ENCODE measurements at places on chromosomes 6 and 20. TPM values are rescaled to one million over a fixed set of nuclear protein-coding genes. Genes with fewer than 3 reads are reported as not detected.

Gene GJA1
- total RNA-seq: 99.1 TPM

- H3K27ac ChIP-seq: peak within 1 kb of the TSS; percentile 76
- H3K27me3 ChIP-seq: no peaks in the 10 kb centered on the region
- H3K36me3 ChIP-seq: peaks cover 8% of the 10 kb centered on the region
- peak; percentile 72 for DNase-seq
- peaks cover 34% of the 10 kb centered on the region for H3K4me1 ChIP-seq
Measured at GRCh38 chr20:35171753-35172433, at the start of gene PROCR. Gene PROCR (plus strand): TSS chr20:35172072. CDS start chr20:35172155, 83 bp downstream.

Gene ABHD16B
- total RNA-seq: not detected

DNA sequence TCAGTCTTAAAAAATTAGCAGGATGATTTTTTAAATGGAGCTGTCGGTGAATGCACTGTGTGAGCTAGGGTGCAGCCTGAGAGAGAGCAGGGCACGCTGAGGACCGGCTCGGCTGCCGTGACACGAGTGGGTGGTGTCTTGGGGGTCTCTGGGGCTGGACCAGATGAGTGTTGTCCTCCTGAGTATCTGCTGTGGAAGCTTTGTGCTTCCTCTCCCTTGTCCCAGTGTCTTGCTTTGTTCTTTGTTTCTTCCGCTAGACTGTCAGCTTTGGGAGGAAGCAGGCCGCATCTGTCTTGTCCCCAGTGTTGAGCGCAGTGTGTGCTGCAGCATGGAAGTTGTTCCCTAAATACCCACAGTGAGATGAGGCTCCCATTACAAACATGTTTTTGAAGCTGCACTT is 89.4 kb downstream of the RTN4IP1 start:
- H3K4me1 ChIP-seq: no peaks in the 10 kb centered on the region
- H3K36me3 ChIP-seq: peaks cover 3% of the 10 kb centered on the region
- DNase-seq: no peak
- no peak overlapping the region for H3K4me3 ChIP-seq

- peaks cover 22% of the 10 kb centered on the region for H3K27me3 ChIP-seq
- no peak for DNase-seq
- no peak overlapping the region for H3K27ac ChIP-seq
- H3K4me3 ChIP-seq: peak overlapping the region; percentile 55
- peaks cover 43% of the 10 kb centered on the region for H3K4me1 ChIP-seq
- peaks cover 52% of the 10 kb centered on the region for H3K36me3 ChIP-seq
Measured at GRCh38 chr20:3751305-3751674, 16.3 kb downstream of the ADISSP start.

Gene RPL7L1
- total RNA-seq: 7.2 TPM

DNA sequence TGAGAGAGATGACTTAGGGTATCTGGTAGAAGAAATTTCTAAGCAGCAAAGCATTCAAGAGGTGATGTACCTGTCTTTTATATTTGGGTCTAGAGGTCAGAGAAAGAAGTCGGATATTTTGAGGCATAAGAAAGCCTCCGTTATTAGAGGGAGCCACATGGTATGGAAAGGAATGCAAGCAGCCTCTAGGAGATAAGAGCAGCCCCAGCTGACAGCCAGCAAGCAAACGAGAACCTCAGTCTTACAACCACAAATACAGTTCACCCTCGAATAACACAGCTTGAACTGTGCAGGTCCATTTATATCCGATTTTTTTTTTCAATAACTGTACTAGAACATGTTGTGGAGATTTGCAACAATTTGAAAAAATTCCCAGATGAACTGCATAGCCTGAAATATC is 190.7 kb upstream of the VGLL2 start:
- no peak overlapping the region for H3K4me3 ChIP-seq
- no peaks in the 10 kb centered on the region for H3K4me1 ChIP-seq
- H3K27ac ChIP-seq: no peak overlapping the region
- H3K36me3 ChIP-seq: no peaks in the 10 kb centered on the region

DNA sequence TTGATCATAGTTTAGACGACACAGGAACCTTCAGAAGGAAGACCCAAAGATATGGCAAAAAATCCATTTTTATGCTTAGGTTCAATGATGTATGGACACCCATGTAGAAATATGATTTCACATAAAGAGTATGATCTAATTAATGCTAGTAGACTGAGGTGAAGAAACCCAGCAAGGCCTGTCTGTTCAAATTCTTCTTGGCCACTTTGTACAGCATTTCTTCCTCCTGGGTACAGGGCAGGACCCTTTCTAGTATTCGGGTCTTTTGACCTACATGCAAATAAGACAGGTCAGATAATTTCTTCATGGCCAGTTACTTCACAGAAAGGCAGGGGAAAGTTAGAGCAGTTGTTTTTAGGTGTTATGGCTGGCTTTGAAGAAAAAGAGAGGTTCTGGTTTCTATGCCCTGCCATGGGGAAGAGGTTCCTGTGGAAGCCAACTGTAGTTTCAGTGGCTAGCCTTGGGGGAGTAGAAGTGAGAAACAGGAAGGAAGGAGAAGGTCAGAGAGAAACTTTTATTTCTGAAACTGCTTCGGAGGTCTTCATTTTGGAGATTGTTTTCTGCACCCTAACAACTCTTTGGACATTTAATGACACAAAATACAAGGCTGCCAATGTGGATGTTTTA is 208.3 kb downstream of the PTPRK start:
- H3K36me3 ChIP-seq: no peaks in the 10 kb centered on the region
- H3K4me1 ChIP-seq: no peaks in the 10 kb centered on the region
- H3K27me3 ChIP-seq: no peaks in the 10 kb centered on the region
- no peak overlapping the region for H3K4me3 ChIP-seq
- DNase-seq: no peak

- H3K4me3 ChIP-seq: peak overlapping the region; percentile 90
- H3K36me3 ChIP-seq: peaks cover 28% of the 10 kb centered on the region
- H3K27ac ChIP-seq: no peak overlapping the region
- DNase-seq: no peak
- H3K27me3 ChIP-seq: no peaks in the 10 kb centered on the region
- peaks cover 72% of the 10 kb centered on the region for H3K4me1 ChIP-seq
Measured at GRCh38 chr6:137870744-137871247, 3.7 kb downstream of the TNFAIP3 start.

GRCh38 chr6:167762259-167762962 is 64.3 kb upstream of the AFDN start:
- H3K27me3 ChIP-seq: no peaks in the 10 kb centered on the region
- no peak for DNase-seq
- peak overlapping the region; percentile 74 for H3K27ac ChIP-seq

GRCh38 chr6:63425493-63425892 is 105.7 kb upstream of the LGSN start:
- no peak overlapping the region for H3K4me3 ChIP-seq
- no peaks in the 10 kb centered on the region for H3K4me1 ChIP-seq
- no peaks in the 10 kb centered on the region for H3K36me3 ChIP-seq
- H3K27me3 ChIP-seq: no peaks in the 10 kb centered on the region
- no peak overlapping the region for H3K27ac ChIP-seq
- no peak for DNase-seq

DNA sequence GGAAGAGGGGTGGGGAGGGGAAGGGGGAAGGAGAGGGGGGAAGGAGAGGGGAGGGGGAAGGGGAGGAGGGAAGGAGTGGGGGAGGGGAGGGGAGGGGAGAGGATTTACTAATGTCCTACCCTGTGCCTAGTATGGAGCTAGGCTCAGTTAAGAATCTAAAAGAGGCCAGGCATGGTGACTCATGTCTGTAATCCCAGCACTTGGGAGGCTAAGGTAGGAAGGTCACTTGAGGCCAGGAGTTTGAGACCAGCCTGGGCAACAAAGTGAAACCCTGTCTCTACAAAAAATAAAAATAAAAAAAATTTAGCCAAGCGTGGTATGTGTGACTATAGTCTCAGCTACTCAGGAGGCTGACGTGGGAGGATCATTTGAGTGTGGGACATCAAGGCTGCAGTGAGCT is 13.0 kb downstream of the UBE2J1 start:
- peaks cover 2% of the 10 kb centered on the region for H3K4me1 ChIP-seq
- H3K4me3 ChIP-seq: no peak overlapping the region
- peaks cover 78% of the 10 kb centered on the region for H3K36me3 ChIP-seq
- no peak overlapping the region for H3K27ac ChIP-seq
- DNase-seq: no peak

DNA sequence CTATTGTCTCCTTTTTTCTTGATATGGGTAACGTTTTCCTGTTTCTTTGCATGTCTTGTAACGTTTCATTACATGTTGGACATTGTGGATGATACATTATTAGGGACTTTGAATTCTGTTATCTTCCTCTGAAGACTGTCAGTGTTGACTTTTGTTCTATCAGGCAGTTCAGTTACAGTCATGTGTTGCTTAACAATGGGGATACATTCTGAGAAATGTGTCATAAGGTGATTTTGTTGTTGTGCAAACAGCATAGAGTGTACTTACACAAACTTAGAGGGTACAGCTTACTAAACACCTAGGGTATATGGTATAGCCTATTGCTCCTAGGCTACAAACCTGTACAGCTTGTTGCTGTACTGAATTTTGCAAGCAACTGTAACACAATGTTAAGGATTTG is 64.7 kb downstream of the AK9 start:
- no peaks in the 10 kb centered on the region for H3K27me3 ChIP-seq
- H3K36me3 ChIP-seq: peaks cover under 1% of the 10 kb centered on the region
- H3K4me3 ChIP-seq: no peak overlapping the region
- no peaks in the 10 kb centered on the region for H3K4me1 ChIP-seq
- no peak for DNase-seq

DNA sequence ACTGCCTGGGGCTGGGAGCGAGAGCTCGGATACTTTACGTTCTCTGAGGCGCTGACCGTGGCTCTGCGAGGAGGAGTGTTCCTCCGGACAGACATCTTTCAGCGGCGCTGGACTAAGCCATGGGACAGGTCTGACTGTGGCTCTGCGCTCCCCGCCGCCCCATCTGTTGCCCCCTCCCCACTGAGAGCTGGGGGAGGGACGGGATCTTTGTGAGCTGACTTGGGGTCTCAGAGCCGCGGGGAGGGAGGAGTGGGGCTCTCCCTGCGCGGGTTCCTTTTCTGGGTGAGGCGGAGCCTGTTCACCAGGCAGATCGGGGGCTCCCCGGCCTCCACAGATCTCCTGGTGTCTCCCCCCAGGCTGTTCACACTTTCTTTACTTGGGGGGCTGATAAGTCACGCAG is 11.3 kb upstream of the GATA5 start:
- H3K36me3 ChIP-seq: no peaks in the 10 kb centered on the region
- peak overlapping the region; percentile 79 for H3K27ac ChIP-seq
- no peak overlapping the region for H3K4me3 ChIP-seq

GRCh38 chr6:38512211-38512610 is 127.5 kb downstream of the BTBD9 start:
- H3K4me1 ChIP-seq: peaks cover 10% of the 10 kb centered on the region
- H3K4me3 ChIP-seq: no peak overlapping the region
- DNase-seq: no peak
- no peaks in the 10 kb centered on the region for H3K27me3 ChIP-seq

Gene SLC17A3
- total RNA-seq: not detected

GRCh38 chr6:111685058-111685457 is 79.4 kb upstream of the TRAF3IP2 start:
- no peak overlapping the region for H3K4me3 ChIP-seq
- H3K36me3 ChIP-seq: peaks cover 7% of the 10 kb centered on the region
- peaks cover 6% of the 10 kb centered on the region for H3K4me1 ChIP-seq
- no peak overlapping the region for H3K27ac ChIP-seq
- H3K27me3 ChIP-seq: no peaks in the 10 kb centered on the region

Gene CRYBG1
- total RNA-seq: 6.4 TPM

Gene THEMIS
- 1.3 TPM for total RNA-seq

DNA sequence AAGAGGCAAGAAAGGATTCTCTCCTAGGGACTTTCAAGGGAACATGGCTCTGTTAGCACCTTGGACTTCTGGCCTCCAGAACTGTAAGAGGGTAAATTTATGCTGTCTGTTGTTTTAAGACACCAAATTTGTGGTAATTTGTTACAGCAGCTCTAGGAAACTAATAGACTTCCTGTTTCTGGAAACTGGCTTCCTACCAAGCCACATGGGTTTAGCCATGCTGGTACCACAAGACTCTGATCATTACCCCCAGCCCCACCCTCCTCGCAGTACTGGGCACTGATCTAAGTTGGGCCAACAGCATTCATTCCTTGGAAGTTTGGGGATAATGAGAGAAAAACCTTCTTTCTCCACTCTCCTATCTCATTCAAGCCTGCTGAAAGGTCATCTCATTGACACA is 109.5 kb upstream of the SMLR1 start:
- H3K4me1 ChIP-seq: peaks cover 22% of the 10 kb centered on the region
- H3K4me3 ChIP-seq: no peak overlapping the region
- no peaks in the 10 kb centered on the region for H3K27me3 ChIP-seq
- no peaks in the 10 kb centered on the region for H3K36me3 ChIP-seq
- H3K27ac ChIP-seq: no peak overlapping the region

GRCh38 chr6:39892490-39893129 is 41.7 kb downstream of the MOCS1 start:
- no peak overlapping the region for H3K27ac ChIP-seq
- peaks cover 9% of the 10 kb centered on the region for H3K4me1 ChIP-seq
- DNase-seq: peak; percentile 74
- H3K27me3 ChIP-seq: no peaks in the 10 kb centered on the region

DNA sequence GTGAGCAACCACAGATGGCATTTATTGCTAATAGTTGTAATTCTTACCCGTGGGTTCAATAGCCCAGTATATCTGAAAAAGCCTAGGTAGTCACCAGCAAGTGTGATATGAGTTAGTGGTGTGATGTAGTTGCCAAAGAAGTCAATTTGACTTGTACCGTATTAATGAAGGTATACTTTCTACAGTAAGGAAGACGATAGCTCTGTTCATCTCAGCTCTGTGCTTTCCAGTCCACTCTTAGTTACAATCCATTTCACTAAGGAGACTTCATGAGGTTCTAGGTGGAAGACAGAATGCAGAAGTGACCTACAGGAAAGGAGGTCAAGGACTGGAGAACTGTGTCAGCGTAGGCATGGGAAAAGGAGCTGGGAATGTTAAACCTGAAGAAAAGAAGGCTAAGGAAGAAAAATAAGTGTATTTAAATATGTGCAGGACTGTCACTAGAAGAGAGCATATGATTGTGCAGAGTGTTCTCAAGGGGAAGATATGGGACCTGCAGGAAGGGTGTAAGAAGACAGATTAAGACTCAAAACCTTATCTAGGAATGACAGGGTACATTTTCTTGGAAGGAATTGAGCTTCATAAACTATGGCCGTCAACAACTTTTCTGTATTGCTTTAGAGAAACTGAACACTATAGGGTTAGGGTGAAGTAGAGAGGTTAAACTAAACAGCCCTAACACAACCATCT is 116.9 kb upstream of the SCGN start:
- no peak overlapping the region for H3K27ac ChIP-seq
- no peaks in the 10 kb centered on the region for H3K27me3 ChIP-seq
- no peaks in the 10 kb centered on the region for H3K4me1 ChIP-seq
- no peak overlapping the region for H3K4me3 ChIP-seq

GRCh38 chr6:107408714-107409113 is 50.6 kb downstream of the PDSS2 start:
- DNase-seq: no peak
- no peaks in the 10 kb centered on the region for H3K36me3 ChIP-seq
- no peak overlapping the region for H3K27ac ChIP-seq
- H3K4me3 ChIP-seq: no peak overlapping the region

GRCh38 chr6:170286934-170287265 is 4.0 kb downstream of the DLL1 start:
- H3K36me3 ChIP-seq: peaks cover 7% of the 10 kb centered on the region
- peaks cover 75% of the 10 kb centered on the region for H3K27me3 ChIP-seq

- H3K27me3 ChIP-seq: no peaks in the 10 kb centered on the region
- no peak for DNase-seq
- H3K4me1 ChIP-seq: no peaks in the 10 kb centered on the region
- no peak overlapping the region for H3K4me3 ChIP-seq
Measured at GRCh38 chr6:157711060-157711459, 112.0 kb upstream of the SNX9 start.

Gene EDN3
- 2.3 TPM for total RNA-seq

GRCh38 chr6:167570460-167571400 is 245.8 kb downstream of the TTLL2 start:
- DNase-seq: no peak
- H3K4me3 ChIP-seq: no peak overlapping the region
- no peak overlapping the region for H3K27ac ChIP-seq

Data from stomach (tissue), 19 donors.